ENCODE measurements at places on chromosomes 1 and 21.

DNA sequence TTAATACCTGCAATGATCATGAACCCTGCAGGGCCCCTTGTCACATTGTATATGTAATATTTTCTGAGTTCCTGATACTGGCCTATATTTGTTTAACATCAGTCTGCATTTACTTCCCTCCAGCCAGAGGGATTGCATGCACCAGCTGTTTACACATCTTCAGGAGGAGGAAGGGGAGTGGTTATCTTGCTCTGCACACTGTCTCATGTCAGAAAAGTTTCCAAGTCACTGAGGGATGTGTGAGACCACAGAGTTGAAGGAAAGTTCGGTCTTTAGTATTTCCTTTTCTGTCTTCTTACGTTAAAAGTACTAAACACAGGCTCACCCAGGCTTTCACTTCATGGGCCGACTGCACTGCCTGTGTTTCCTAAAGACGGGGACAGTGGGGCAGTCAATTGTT is 574.1 kb downstream of the LMO4 start:
- DNase-seq, result no peak

GRCh38 chr1:215792446-215792845 is 225.3 kb downstream of the KCTD3 start:
- no peak for DNase-seq

- DNase-seq, result no peak
Measured at GRCh38 chr1:182309631-182310351, 81.8 kb downstream of the GLUL start.

DNA sequence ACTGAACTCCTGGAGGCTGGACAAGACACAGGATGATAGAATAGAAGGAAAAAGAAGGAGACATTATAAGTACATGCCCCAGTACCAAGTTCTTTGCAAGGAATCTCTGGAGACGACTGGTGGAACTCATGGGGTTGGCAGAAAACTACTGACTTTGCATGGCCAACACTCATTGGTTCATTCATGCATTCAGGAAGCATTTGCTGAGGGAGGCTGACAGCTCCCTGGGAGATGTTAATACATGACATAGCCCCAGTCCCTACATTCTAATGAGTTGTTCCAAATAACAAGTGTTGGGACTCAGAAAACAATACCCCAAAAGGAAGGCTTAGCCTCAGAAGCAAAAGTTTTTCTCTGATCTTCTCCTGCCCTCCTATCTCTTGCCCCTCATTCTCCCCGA is 172.8 kb upstream of the IRF2BP2 start:
- DNase-seq, result no peak

- no peak for DNase-seq
Measured at GRCh38 chr1:206470692-206471414, 577 bp downstream of the IKBKE start.

DNA sequence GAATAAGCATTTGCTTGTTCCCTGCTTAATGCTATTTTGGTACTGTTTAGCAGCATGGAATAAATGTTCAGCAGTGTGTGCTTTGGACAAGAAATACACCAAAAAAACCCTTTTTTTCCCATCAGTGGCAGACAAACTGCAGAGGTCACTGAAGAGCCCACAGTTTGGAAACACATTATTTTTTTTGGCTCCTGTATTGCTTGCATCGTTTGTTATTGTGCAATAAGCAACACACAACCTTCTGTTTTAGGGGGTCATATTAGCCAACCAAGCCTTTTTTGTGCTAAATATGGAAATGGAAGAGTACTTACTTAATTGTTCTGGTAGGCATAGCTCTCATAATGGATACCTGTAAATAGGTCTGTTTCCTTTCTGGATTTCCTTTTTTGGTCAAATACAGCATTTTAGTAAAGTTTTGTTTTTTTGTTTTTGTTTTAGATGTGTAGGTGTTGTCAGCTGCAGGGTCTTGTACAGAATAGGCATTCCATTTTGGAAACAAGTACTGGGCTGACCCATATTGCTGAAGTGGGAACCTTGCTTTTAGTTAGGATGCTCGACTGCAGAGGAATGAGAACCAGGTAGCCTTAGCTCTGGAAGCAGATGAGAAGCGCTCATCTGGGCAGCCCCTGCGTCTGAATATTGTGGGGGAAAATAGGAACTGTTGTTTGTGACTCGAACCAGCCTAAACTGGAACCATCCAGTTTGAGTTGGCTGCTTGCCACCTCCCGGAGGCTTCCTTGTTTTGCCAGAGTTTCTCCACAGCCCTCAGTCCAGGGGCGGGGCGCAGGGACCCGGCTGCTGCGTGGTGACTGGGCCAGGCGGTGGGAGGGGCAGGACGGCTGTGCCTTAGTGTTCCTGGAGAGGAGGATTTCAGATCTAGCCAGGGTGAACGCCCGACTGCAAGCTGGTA is 38.4 kb downstream of the SPEN start:
- no peak for DNase-seq

GRCh38 chr1:213320191-213320870 is 269.3 kb downstream of the RPS6KC1 start:
- no peak for DNase-seq

GRCh38 chr1:14071581-14071980 is 371.6 kb downstream of the PRDM2 start:
- no peak for DNase-seq

GRCh38 chr1:8938232-8938999 is 7.3 kb upstream of the CA6 start:
- DNase-seq, result no peak

GRCh38 chr1:12153181-12153785 is 13.5 kb upstream of the TNFRSF1B start:
- no peak for DNase-seq

DNA sequence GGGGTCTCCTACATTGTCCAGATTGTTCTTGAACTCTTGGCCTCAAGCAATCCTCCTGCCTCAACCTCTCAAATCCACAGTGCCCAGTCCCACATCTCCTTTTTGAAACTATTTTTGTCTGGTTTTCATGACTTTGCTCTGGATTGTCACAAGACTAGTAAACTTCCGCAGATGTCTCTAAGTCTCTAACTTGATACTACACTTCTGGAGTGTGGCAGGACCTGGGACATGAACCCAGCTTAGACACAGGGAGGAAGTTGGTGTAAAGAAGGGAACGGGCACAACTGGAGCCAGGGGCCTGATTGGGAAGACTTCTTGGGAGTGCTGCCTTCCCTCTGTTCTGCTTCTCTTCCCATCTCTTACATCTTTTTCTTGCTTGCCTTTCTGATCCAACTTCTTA is 16.2 kb upstream of the DISC1 start:
- no peak for DNase-seq

DNA sequence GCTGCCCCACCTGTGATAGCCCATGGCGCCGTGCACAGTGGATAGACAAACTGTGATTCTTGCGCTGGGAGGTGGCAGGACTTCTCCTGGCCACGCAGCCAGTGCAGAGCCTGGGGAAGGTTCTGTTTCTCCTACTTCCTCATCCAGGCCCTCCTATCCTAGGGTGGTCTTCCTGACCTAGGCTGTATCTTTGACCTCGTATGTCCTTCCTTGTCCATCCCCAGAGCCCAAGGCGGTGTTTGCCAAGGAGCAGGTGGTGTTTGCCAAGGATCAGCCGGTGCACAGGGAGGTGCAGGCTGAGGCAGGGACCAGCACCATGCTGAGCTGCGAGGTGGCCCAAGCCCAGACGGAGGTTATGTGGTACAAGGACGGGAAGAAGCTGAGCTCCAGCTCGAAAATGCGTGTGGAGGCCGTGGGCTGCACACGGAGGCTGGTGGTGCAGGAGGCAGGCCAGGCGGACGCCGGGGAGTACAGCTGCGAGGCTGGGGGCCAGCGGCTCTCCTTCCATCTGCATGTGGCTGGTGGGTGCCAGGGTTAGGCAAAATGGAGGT is 63.9 kb downstream of the OBSCN start:
- DNase-seq, result no peak
